ENCODE measurements at places on chromosomes 5 and 9.

DNA sequence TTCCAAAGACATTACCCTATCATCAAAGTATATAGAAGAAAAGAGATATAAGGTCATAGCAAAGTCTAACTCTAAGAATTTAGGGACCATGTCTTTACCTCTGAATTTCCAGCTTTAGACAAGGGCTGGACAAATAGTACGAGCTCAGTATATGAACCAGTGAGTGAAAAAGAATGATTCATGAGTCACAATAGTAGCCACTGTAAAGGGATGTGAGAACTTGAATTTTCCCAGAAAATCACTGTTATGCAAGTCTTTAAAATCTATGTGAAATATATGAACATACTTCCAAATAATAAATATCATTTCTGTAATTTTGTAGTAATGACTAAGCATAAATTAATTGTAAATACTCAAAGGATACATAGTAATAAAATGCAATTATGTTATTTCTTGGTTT, 305.9 kb upstream of the PRR16 start:
- DNase-seq = no peak
- H3K36me3 ChIP-seq = no peaks in the 10 kb centered on the region
- H3K4me1 ChIP-seq = no peaks in the 10 kb centered on the region
- no peak overlapping the region for H3K27ac ChIP-seq

GRCh38 chr5:171314728-171315385, 5.8 kb downstream of the TLX3 start:
- H3K4me3 ChIP-seq = no peak overlapping the region
- peaks cover 28% of the 10 kb centered on the region for H3K27me3 ChIP-seq
- H3K4me1 ChIP-seq = peaks cover 55% of the 10 kb centered on the region
- H3K36me3 ChIP-seq = no peaks in the 10 kb centered on the region
- DNase-seq = no peak
- no peak overlapping the region for H3K27ac ChIP-seq

DNA sequence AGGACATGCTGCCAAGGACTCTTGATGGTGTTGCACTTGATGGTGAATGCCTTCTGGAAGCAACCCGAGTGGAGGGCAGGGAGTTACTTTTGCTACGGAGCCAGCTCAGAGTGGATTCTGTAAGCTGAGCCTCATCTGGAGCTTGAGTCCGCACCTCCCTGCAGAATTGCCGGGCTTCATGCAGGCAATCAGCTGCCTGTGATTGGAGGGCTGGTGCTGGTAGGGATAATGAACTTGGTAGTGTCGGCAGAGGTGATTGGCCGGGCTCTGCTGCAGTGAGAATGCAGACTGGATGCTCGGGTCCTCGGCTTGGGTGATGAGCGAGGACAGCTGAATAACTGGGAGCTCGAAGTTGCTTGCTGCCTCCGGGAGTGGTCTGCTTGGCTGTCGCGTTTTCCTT, 23.1 kb downstream of the SLC25A25 start:
- no peaks in the 10 kb centered on the region for H3K36me3 ChIP-seq
- peak overlapping the region; percentile 29 for H3K4me3 ChIP-seq
- peak overlapping the region; percentile 91 for H3K27ac ChIP-seq
- no peak for DNase-seq

- H3K4me1 ChIP-seq = no peaks in the 10 kb centered on the region
- no peak overlapping the region for H3K27ac ChIP-seq
- no peak for DNase-seq
- no peaks in the 10 kb centered on the region for H3K36me3 ChIP-seq
- no peaks in the 10 kb centered on the region for H3K27me3 ChIP-seq
- no peak overlapping the region for H3K4me3 ChIP-seq
These were observed 40.4 kb downstream of the BASP1 start for GRCh38 chr5:17257705-17258273.

DNA sequence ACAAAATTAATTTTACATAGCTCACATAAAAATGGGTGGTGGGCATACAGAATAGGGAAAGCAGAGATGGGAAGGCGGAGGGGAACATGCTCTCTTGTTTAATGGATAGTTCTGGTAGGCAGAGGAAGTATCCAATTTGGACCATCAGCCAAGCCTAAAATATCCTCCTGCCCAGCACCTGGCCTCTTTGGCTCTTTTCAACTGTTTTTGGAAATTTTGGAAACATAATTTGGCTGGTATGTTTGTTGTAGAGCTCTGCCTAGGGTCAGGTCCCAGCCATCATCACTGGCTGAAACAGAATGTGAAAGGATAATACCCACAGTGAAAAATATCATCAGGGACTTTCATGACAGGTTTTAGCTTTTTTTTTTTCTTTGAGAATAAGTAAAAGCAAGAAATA, 467.3 kb upstream of the DMAC1 start:
- no peaks in the 10 kb centered on the region for H3K27me3 ChIP-seq
- no peak overlapping the region for H3K4me3 ChIP-seq
- no peak overlapping the region for H3K27ac ChIP-seq
- H3K4me1 ChIP-seq = no peaks in the 10 kb centered on the region

- H3K4me3 ChIP-seq = no peak overlapping the region
- H3K27me3 ChIP-seq = no peaks in the 10 kb centered on the region
- H3K4me1 ChIP-seq = no peaks in the 10 kb centered on the region
These were observed 36.2 kb downstream of the UNC5A start for GRCh38 chr5:176846335-176847140.

GRCh38 chr5:79001471-79001870, 16.4 kb upstream of the ARSB start:
- no peak overlapping the region for H3K27ac ChIP-seq
- no peak for DNase-seq
- H3K36me3 ChIP-seq = no peaks in the 10 kb centered on the region
- no peaks in the 10 kb centered on the region for H3K27me3 ChIP-seq

GRCh38 chr5:154900066-154900465, 37.9 kb downstream of the GEMIN5 start:
- H3K4me3 ChIP-seq = no peak overlapping the region
- H3K27me3 ChIP-seq = no peaks in the 10 kb centered on the region
- no peaks in the 10 kb centered on the region for H3K36me3 ChIP-seq
- peaks cover 9% of the 10 kb centered on the region for H3K4me1 ChIP-seq

DNA sequence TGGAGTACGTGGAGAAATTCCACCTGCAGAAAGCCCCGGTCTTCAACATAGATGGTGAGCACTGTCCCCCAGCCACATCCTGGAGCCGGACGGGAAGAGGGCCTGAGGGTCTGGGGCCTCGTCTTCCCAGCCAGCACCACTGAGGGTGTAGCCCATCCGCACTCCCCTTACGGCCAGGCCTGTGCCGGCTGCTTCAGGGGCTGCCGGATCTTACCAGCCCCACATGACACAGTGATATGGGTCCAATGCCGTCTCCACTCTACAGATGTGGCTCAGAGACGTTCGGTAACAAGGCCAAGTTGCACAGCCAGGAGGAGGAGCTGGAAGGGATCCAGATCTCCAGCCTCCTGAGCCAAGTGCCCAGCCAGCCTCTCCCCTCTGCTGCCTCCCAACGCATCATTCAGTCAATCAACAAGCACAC, 21.3 kb downstream of the GLT6D1 start:
- no peaks in the 10 kb centered on the region for H3K36me3 ChIP-seq
- no peak overlapping the region for H3K27ac ChIP-seq
- no peaks in the 10 kb centered on the region for H3K4me1 ChIP-seq
- no peak overlapping the region for H3K4me3 ChIP-seq
- no peaks in the 10 kb centered on the region for H3K27me3 ChIP-seq

DNA sequence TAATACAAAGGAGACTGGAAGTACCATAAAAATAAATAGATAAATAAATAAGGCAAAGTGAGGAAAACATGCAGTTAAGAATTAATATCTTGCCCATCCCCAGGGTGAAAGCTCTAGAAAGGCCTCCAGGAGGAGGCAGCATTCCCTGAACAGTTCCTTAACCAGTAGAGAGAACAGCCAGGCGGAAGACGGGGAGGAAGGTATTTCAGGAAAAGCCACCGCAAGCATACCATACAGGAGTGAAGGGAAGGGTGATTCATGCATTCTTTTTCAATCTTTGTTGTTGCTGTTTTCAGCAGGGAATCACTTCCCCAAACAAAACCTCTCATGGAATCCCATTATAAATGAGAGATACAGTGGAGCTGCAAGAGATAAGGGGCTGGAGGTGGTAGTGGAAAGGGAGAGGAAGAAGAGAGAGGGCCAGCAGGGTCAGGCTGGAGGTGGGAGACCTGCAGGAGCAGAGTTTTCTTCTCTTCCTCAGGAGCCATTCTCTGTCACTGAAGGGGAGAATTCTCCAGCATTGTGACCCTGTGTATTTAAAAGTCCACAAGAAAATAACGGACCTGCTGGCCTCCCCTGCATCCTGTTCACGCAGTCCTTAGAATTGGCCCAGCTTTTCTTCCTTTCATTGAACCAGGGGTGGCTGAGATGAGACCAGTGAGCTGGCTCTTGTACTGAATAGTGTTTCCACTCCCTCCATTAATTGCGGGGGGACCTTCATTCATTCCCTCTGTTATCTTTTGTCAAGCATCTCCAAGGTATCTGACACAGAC, 255.9 kb downstream of the FAM114A2 start:
- H3K4me3 ChIP-seq = no peak overlapping the region
- no peak for DNase-seq
- no peaks in the 10 kb centered on the region for H3K27me3 ChIP-seq
- no peak overlapping the region for H3K27ac ChIP-seq
- no peaks in the 10 kb centered on the region for H3K36me3 ChIP-seq
- no peaks in the 10 kb centered on the region for H3K4me1 ChIP-seq

- no peaks in the 10 kb centered on the region for H3K27me3 ChIP-seq
- DNase-seq = peak; percentile 27
- peaks cover 7% of the 10 kb centered on the region for H3K4me1 ChIP-seq
- no peak overlapping the region for H3K4me3 ChIP-seq
- H3K27ac ChIP-seq = no peak overlapping the region
These were observed 218.6 kb upstream of the ANKRD55 start for GRCh38 chr5:56451742-56452141.

DNA sequence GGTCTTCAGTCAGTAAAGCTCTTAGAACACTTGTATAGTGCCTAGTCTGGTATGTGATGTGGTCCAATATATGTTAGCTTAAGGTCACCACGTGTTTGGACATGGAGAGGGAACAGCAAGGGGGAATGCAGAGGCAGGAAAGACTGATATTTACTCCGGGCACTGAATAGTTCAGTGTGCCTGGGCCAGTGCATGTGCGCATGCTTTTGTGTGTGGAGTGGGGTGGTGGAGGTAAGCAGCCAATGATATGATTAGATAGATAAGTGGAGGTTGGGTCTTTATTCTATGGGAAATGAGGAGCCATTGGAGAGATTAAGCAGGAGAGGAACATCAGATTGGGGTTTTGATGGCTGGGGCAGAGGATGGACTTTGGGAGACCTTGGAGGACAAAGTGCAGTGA, 14.0 kb downstream of the OR13J1 start:
- H3K4me1 ChIP-seq = peaks cover 13% of the 10 kb centered on the region
- H3K27me3 ChIP-seq = no peaks in the 10 kb centered on the region
- no peak overlapping the region for H3K27ac ChIP-seq
- H3K4me3 ChIP-seq = no peak overlapping the region
- H3K36me3 ChIP-seq = no peaks in the 10 kb centered on the region

GRCh38 chr5:21145376-21145775, 1157.4 kb upstream of the CDH18 start:
- no peak for DNase-seq
- H3K4me1 ChIP-seq = no peaks in the 10 kb centered on the region
- no peak overlapping the region for H3K27ac ChIP-seq
- no peaks in the 10 kb centered on the region for H3K36me3 ChIP-seq

GRCh38 chr9:3508521-3509291, 17.1 kb downstream of the RFX3 start:
- no peak overlapping the region for H3K4me3 ChIP-seq
- H3K36me3 ChIP-seq = no peaks in the 10 kb centered on the region
- H3K27me3 ChIP-seq = no peaks in the 10 kb centered on the region
- peaks cover 7% of the 10 kb centered on the region for H3K4me1 ChIP-seq
- H3K27ac ChIP-seq = no peak overlapping the region

- no peak for DNase-seq
- H3K36me3 ChIP-seq = no peaks in the 10 kb centered on the region
- H3K27ac ChIP-seq = no peak overlapping the region
- H3K4me1 ChIP-seq = no peaks in the 10 kb centered on the region
- H3K4me3 ChIP-seq = no peak overlapping the region
These were observed 201.8 kb upstream of the NUDT12 start for GRCh38 chr5:103764403-103764802.

GRCh38 chr9:75499812-75500211, 390.7 kb upstream of the PCSK5 start:
- H3K4me1 ChIP-seq = peaks cover 13% of the 10 kb centered on the region
- H3K36me3 ChIP-seq = no peaks in the 10 kb centered on the region
- H3K27ac ChIP-seq = no peak overlapping the region
- no peaks in the 10 kb centered on the region for H3K27me3 ChIP-seq
- H3K4me3 ChIP-seq = no peak overlapping the region

- no peaks in the 10 kb centered on the region for H3K36me3 ChIP-seq
- no peak overlapping the region for H3K4me3 ChIP-seq
- no peak overlapping the region for H3K27ac ChIP-seq
- H3K27me3 ChIP-seq = no peaks in the 10 kb centered on the region
- peaks cover 8% of the 10 kb centered on the region for H3K4me1 ChIP-seq
- DNase-seq = no peak
These were observed 20.6 kb downstream of the CLPTM1L start for GRCh38 chr5:1324301-1324700.

- H3K27ac ChIP-seq = no peak overlapping the region
- H3K4me1 ChIP-seq = no peaks in the 10 kb centered on the region
- no peaks in the 10 kb centered on the region for H3K27me3 ChIP-seq
- H3K4me3 ChIP-seq = no peak overlapping the region
- DNase-seq = no peak
These were observed 3.3 kb upstream of the TSLP start for GRCh38 chr5:111068213-111068612.

DNA sequence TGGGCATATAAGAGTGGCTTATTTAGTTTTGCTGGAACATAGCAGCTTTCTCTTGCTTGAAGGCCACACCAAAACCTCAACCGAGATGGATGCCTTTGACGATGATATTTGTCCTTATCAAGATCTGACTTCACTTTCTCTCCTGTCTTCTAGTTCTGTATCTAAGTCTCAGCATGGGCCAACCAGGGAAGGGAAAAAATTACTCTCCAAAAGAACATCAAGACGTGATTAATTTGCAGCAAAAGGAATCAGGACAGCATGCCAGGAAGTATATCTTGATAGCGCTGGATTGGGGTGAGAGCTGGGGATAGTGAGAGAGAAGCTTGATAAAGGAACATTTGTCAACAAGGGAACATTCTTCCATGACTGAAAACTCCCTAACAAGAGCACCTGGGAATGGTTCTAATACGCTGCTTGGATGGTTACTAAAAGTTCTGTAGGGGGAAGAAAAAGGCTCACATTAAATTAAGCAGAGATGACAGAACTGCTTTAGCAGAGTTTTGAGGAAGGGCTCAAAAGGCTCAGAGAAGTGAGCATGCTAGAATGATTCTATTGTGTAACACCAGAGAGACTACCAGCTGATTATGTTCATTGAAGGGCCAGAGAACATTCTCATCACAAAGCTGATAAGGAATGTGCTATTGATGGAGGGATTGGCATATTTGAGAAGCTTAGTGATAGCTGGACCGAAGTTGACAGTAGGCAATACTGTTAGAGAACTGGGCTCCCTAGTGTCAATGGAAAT, 21.6 kb upstream of the ANXA1 start:
- no peak for DNase-seq
- no peaks in the 10 kb centered on the region for H3K36me3 ChIP-seq
- H3K27me3 ChIP-seq = no peaks in the 10 kb centered on the region

- no peak for DNase-seq
- H3K4me1 ChIP-seq = no peaks in the 10 kb centered on the region
- no peaks in the 10 kb centered on the region for H3K36me3 ChIP-seq
- no peaks in the 10 kb centered on the region for H3K27me3 ChIP-seq
- no peak overlapping the region for H3K4me3 ChIP-seq
These were observed 205.5 kb downstream of the TMC1 start for GRCh38 chr9:72726947-72727346.
